ENCODE measurements at places on chromosomes 6 and 20. TPM values are rescaled to one million over a fixed set of nuclear protein-coding genes. Genes with fewer than 3 reads are reported as not detected.

GRCh38 chr20:5974531-5974930 is 24.1 kb downstream of the MCM8 start:
- no peak for DNase-seq

DNA sequence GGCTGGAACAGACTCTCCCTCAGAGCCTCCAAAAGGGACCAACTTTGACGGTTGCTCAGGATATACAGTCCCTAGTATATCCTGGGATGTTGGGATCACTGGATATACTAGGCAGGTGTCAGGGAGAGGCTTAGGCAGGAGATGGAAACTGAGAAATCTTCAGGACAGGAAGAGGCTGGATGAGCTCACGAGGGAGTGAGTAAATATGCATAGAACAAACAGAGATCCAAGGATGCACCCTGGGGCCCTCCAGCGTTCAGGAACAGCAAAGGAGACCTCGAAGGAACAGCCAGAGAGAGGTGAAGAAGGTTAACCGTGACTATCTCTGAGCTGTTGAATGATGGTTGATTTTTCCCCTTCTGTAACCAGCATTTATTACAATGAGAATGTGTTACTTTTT is 191.3 kb downstream of the BMP7 start:
- no peak for DNase-seq

- DNase-seq, result no peak
Measured at GRCh38 chr6:40692337-40692736, 105.2 kb upstream of the LRFN2 start.

DNA sequence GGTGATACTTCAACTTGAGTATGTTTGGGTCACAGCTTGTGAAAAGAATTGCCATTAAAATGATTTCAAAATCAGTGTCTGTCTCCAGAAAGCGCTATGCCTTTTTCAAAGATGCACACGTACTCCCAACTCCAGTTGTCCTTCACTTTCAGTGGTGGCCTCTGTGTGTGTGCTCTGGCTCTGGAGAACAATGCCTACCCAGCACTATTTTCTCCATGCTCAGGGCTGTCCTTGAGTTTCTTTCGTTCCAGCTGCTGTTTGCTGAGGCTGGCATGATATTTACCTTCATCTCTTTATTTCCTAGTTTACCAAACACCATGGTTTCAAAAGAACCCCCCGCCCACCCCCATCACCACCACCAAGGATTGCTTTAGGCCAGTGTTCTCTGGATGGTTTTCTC is 136.8 kb downstream of the QRSL1 start:
- DNase-seq, result no peak

GRCh38 chr20:13821876-13822275 is 37.0 kb downstream of the NDUFAF5 start:
- no peak for DNase-seq

DNA sequence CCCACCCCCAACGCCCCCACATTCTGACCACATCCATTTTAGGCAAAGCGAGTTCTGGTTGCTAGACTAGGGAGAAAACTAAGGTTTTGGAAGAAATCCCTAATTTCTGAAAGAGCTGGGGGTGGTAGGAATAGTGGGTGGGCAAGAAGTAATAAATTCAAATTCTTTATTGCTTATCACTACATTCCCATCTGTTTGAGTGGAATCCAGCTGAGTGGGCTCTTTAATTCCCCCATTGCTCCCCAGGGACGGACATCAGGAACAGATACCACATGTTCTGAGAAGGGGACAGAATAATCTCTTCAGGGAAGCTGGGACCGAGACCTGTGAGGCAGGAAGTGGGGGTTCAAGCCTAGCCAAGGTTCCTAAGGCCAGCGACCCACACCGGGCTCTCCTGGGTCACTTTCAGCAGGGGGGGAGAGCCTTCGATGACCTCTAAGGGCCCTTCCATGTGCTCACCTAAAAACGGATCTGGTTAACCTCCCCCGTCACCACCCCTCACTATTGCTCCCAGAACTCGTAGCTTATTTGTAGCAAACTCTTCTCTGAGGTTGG is 42.3 kb upstream of the MRPS10 start:
- no peak for DNase-seq

DNA sequence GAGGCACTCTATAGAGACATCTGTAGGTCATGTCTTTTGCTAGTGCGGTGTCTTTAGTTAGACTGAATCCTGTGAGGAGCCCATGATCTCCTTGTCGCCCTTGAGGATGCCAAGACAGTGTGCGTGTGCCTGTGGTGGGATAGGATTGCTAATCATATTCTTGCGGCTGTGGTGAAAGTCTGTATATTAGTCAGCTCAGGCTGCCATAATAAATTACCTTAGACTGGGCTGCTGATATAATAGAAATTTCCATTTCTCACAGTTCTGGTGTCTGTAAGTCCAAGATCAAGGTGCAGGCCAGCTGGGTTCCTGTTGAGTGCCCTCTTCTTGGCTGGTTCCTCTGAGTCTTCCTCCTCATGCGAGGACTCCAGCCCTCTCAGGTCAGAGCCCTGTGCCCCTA is 141.2 kb downstream of the JARID2 start:
- no peak for DNase-seq

DNA sequence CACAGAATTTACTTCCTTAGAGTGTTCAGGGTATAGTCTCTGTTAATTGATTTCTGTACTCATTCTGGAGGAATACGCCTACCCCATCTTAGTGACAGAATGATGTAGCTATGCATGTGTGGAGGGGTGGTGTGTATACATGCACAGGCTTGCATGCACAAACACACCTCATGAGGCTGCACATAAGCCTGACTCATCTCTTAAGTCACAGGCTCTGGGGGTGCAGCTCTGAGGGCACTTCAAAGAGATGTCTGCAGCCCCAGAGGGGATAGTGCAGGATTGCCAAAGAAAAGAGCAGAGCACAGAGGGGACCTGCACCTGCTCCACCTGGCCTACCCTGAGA is 24.6 kb downstream of the TBX18 start:
- no peak for DNase-seq

DNA sequence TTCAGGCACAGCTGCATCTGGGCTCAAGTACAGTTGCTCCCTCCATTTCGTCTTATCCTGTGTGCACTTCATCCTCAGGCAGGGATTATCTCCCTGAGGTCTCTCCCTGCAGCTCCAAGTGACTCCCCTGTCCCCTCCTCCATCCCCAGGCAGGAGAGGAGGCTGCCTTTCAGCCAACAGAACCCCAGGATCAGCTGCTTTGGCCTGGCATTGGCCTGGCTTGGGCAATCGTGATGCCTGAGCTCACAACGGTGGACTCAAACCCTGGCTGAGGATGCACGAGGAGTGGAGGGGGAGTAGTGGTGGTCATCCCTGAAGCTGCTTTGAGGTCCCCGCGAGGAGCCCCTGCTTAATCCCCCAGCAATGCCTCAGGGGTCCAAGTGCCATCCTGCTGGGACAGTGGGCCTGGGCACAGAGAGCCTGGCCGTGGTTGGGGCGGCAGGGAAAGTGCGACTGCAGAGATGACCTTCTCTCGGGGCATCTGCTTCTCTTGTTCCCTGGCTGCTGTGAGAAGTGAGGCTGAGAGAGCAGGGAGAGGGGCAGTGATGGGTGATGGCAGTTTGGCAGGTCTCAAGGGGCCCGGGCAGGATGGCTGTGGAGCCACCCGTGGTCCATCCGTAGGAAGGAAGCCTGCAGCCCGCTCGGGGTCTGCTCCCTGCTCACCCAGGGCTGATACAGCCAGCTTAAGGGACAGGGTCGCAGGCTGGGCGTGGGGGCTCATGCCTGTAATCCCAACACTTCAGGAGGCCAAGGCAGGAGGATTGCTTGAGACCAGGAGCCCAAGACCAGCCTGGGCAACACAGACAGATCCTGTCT is 6.0 kb upstream of the HRH3 start:
- DNase-seq, result no peak

DNA sequence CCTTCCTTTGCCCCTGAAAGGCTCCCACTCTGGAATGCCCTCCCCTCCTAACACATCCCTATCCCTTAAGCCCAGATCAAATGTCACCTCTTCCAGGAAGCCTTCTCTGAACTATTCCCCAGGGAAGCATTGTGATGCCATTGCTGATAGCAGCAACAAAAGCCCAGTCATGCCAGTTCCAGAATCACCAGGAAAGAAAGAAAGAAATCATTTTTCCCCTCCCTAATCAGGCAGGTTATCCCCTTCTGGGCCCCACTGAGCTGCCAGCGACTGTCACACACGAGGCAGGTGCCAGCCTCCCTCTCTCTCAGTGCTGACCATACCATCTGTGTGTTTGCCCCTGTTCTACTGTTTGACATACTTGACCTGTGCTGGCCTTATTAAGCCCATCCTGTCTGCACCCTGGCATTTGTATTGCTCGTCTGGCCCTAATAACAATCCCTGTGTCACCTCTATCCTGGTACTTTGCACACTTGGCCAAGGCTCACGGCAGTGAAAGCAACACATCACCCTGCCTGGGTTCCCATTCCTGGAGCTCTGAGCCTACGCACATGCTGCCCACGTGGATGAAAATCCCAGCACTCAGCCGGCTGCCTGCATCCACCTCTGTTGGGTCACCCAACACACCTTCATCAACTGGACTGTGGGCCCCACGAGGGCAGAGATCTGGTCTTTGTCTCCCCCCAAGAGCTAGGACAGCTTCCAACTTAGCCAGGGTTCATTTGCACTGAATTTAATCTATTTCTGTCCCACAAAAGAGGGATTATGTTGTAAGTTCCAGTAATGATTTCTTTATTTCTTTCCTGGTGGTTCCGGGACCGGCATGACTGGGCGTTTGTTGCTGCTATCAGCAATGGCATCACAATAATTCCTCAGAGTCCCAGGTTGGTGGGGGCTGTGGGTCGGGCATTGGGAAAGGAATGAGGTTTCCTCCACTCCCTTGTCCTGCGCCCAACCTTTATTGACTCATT is 5.3 kb upstream of the BPIFB1 start:
- DNase-seq, result no peak

DNA sequence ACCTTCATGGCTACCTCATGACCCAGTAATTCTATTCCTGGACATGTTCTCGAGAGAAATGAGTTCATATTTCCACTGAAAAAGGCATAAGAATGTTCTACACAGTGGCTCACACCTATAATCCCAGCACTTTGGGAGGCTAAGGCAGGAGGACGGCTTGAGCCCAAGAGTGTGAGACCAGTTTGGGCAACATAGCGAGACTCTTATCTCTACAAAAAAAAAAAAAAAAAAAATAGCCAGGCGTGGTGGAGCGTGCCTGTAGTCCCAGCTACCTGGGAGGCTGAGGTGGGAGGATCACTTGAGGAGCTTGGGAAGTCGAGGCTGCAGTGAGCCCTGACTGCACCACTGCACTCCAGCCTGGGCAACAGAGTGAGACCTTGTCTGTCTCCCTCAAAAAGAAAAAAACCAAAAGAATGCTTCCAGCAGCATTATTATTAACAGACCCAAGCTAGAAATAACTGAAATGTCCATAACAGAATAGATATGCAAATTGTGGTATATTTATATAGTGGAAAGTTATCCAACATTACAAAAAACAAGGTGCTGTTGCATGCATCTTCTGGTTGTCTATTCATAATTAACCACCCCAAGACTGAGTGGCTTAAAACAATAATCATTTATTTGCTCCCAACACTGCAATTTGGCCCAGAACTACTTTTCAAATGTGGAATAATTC is 9.4 kb upstream of the RAB44 start:
- no peak for DNase-seq

DNA sequence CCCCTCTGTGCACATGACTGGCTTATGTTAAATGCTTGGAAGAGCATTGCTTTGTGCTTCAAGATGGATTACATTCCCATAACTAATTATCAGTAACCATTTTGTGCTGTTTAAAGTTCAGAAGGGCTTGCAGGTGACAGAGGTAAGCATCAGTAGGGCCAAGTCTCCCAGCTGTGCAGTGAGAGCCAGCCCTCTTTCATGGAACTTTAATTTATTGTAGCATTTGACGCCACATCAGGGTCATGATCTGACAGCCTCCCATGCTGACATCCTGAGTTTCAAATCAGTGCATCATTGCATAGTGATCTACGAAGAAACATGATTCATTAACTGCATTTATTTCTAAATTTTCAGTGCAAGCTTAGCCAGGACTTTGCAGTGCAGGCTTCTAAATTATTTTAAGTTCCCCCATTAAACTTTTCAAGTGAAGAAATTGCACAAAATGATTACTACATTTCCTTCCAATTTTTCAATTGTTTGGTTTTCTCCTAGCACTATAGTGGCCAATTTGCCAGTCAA is 380.9 kb downstream of the UTRN start:
- no peak for DNase-seq

DNA sequence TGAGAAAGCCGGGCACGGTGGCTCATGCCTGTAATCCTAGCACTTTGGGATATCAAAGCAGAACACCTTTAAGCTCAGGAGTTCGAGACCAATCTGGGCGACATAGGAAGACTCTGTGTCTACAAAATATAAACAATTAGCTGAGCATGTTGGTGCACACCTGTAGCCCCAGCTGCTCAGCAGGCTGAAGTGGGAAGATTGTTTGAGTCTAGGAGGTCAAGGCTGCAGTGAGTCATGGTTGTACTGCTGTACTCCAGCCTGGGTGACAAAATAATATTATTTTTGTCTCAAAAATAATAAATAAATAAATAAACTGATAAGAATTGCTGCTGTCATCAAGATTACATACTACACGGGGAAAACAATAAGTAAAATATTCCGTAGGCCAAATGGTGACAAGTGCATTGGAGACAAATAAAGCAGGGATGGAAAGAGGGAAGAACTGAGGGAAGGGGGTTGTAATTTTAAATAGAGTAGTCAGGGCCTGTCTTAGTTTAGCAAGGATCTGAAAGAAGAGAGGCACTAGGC is 14.0 kb upstream of the TOP1 start:
- no peak for DNase-seq

Gene PAX1
- not detected for polyA plus RNA-seq

Gene GMPR
- polyA plus RNA-seq, result 13.5 TPM

Gene TAGAP
- 0.97 TPM for polyA plus RNA-seq

Gene PKIB
- 1.4 TPM for polyA plus RNA-seq

Gene RAB23
- 37.4 TPM for polyA plus RNA-seq

Gene TINAG
- polyA plus RNA-seq, result 27.2 TPM

All from right renal pelvis (tissue), 4 donors.